ENCODE measurements at places on chromosomes 6 and 20.

- no peak for DNase-seq
These were observed 7.1 kb downstream of the DUSP22 start for GRCh38 chr6:299104-299980.

DNA sequence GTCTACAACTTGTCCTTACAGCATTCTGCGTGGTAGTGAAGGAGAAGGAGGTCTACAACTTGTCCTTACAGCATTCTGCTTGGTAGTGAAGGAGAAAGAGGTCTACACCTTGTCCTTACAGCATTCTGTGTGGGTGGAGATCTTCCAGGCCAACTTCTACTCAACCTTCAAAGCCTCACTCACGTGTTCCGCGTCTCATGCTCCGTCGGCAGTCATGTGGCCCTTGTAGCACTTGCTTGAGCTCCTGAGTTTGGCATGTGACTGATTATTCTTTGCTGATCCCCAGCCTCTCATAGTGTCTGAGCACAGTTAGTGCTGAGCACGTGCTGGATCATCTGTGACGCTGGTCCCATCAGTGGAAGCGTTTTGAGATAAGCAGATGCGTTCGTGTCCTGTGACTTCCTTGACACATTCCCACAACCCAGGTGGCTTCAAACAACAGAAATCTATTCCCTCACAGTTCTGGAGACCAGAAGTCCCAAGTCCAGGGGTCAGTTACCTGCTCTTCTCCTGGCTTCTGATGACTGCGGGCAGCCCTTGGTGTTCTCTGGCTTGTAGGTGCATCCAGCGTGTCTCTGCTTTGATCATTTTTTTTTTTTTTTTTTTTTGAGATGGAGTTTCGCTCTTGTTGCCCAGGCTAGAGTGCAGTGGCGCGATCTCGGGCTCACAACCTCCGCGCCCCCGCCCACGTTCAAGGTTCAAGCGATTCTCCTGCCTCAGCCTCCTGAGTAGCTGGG is 2.6 kb downstream of the SS18L1 start:
- DNase-seq: no peak

DNA sequence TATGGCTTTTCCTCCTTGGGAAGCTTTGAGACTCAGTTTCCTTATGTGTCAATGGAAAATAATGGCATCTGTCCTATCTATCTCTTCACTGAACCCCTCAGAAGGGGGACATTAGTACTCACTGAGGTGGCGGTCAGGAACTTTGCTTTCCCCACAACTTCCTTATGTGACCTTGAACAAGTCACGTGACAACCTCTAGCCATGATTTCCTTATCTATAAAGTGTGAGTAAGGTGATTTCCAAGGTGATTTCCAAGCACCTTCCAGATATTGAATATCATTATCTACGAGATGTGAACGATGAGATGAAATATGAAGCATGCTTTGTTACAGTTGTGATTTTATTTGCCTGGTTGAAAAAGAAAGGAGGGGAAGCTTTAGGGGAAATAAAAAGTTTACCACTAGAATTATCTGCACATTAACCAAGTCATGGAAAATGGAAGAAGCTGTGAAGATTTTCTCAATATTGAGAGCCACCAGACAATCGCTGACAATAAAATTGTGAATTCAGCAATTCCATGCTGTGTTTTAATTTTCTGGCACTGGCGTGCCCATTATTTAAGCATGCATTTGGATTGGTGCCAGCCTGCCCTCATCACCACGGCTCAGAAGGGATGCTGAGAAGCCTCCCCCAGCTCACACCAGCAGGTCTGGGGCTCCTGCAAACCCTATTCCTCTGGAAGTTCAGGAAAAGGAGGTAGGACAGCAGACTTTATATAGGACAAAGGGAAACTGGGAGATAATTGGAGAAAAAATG is 255.3 kb downstream of the CD83 start:
- no peak for DNase-seq

- no peak for DNase-seq
These were observed 39.9 kb downstream of the RPRD1B start for GRCh38 chr20:38073307-38074071.

DNA sequence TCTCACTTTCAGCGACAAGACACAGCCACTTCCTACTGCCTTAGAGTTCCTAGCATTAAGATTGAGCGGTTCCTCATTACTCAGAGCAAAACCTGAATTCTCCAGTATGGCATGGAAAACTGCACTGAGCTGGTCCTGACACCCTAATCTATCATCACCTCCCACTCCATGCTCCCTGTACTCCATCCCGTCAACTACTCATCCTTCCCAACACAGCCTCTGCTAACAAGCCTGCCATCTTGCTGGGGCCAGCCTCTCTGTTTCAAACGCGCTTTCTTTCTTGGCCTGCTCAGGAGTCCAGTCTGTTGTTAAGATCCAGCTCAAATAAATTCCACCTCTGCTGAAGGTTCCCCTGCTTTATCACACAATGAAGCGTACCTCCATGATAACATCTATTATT is 12.0 kb downstream of the PRKN start:
- DNase-seq: no peak
